ENCODE measurements at places on chromosomes 3 and 15. TPM values are rescaled to one million over a fixed set of nuclear protein-coding genes. Genes with fewer than 3 reads are reported as not detected.

IL16 gene
- total RNA-seq, result 1.5 TPM

DNA sequence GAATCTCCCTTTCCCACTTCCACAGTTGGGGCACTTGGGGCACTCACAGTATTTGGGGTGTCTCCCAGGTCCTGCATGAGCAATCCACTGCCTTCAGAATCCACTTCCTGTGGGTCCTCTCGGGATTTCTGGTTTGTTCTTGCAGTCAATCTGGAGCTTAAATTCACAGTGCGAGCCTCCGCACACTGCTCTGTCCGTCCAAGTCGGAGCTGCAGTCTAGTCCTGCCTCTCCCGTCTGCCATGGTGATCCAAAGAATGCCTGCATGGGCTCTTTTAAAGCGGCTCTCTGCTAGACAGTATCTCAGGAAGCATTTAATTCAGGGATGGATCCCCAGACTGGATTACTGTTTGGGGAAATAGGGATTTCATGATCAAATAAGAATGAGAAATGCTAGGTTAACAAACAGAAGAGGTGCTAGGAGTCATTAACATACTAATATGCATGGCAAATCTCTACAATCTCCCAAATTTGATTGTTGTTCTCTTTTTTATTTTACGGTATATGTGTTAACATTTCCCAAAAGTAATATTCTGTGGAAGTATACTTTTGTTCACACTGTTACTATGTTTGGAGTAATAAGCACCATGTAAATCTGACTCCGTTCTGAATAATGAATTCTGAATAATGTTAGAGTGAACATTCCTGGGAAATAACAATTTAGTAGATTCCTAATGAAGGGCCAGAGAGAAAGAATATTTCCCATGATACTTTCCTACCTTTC lies 142.5 kb downstream of the HCN4 start:
- DNase-seq, result no peak

OSTN gene
- not detected for total RNA-seq

FAM43A gene
- total RNA-seq, result 93.1 TPM

IMPG2 gene
- total RNA-seq, result 0.99 TPM

DNA sequence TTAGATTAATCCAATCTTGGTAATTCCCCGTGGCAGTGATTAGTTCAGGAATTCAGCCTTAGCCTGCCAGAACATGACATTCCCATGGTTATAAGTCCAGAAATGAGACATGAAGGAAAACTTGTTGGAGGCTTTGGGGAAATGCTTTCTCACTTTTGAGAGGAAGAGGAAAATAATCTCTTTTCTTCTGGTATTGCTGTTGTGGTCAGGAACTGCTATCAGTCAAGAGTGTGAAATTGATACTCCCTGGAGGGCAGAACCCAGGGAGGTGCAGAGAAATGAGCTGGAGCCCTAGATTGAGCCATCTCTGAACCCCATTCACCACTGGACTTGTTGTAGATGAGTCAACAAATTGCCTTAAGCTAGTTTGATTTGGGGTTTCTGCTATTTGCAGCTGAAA lies 38.6 kb upstream of the APH1B start:
- no peak for DNase-seq

DNA sequence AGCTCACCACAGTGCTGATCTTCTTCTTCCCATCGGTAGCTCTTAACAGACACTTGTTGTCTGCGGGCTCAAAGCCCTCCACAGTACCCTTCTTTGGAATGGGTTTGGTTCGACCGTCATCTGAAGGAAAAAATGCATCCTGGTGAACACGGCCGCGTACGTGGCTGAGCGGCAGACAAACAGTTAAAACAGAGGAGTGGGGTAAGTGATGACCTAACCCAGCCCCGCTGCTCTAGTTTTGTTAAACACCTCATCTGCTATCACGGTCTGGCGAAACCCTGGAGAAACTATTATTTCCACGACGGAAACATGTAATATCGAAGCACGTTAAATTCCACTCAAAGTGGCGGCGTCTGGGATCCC lies 725 bp downstream of the SRP14 start:
- peak; percentile 61 for DNase-seq

GRCh38 chr3:153163393-153163724 lies 1.3 kb downstream of the RAP2B start:
- peak; percentile 43 for DNase-seq

PAQR5 gene
- not detected for total RNA-seq

GRCh38 chr3:143697975-143698374 lies 150.3 kb downstream of the SLC9A9 start:
- DNase-seq, result peak; percentile 20

GJD2 gene
- not detected for total RNA-seq

TMEM207 gene
- total RNA-seq, result not detected

GRCh38 chr3:146189519-146190173 lies 28.7 kb upstream of the PLOD2 start:
- peak; percentile 68 for DNase-seq

DNA sequence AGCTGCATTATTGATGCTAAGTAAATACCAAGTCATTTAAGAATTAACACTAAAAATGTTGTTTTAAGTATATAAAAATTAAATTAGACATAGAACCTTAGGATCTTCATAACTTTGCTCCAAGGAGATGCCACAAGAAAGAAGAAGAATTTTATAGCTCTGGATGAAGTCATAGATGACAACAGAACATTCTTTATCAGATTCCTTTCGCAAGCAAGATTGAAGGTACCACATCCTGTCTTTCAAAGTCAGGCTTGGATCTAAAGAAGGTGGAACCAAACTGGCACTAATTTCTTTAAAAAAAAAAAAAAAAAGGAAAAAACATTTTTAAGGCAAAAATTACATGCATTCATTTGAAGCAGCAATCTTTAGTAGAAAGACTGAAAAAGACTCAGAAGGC lies 62.5 kb downstream of the POLQ start:
- no peak for DNase-seq

CHST2 gene
- 3.7 TPM for total RNA-seq

- DNase-seq, result no peak
These were observed 26.8 kb downstream of the SLC6A6 start for GRCh38 chr3:14429237-14429636.

ITIH4 gene
- 0.40 TPM for total RNA-seq

- no peak for DNase-seq
These were observed 307.3 kb upstream of the RBMS3 start for GRCh38 chr3:28973609-28974008.

DNA sequence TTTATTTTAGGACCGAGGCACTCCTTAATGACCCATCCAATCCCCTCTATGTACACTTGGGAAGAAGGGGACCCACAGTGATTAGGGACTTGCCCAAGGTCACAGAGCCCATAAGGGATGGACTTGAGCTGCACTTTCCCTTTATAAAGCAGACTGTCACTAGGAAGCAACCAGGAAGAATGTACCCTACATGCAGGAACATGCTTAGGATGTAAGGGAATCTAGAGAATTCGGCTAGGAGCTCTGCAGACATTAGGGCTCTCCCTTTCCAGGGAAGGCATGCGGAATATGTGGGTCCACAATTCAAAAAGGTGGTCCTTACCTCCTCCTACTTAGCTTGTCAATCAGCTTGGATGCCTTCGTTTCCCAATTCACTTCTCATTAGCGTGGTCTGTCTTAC lies 78.7 kb downstream of the TMEM266 start:
- no peak for DNase-seq

- DNase-seq, result no peak
These were observed 151.4 kb upstream of the BCL6 start for GRCh38 chr3:187896646-187897045.

- no peak for DNase-seq
These were observed 45.0 kb upstream of the FAH start for GRCh38 chr15:80107774-80108173.

DNA sequence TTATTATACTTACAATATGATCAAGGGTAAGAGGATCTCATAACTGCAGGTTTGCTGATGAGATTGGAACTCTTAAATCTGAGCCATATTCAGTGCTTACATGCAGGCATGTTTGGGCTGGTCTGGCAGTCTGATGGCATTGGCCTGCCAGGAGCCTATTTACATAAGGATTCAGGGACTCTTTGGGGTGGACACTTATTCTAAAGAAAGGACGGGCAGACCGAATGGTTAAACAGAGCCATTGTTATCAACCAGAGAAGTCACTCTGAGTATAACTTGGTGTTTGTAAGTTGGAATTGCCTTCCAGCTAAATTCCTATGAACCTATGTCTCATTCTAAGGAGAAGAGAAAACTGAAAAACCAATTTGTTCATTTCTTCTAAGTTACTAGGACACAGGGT lies 932.8 kb downstream of the IGSF11 start:
- DNase-seq, result no peak

ANKRD63 gene
- not detected for total RNA-seq

DNA sequence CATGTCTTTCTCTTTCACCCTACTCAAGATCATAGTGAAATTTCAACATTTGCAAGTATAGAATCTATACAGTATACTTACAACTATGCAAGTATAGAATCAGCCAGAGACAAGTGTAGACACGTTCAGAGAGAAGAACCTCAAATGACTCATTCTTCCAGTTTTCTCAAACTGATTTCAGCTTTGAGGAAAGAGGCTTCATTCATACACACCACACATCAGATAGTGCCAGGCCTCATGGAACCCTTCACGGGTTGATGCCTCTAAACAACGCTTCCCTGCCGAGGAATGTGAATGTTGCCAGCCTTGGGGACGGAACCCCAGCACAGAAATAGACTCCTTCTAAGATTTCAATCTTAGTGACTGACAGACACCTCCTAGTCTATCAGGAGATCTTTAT lies 135.7 kb downstream of the FOXP1 start:
- peak; percentile 39 for DNase-seq

- DNase-seq, result no peak
These were observed 6.1 kb downstream of the OR5H15 start for GRCh38 chr3:98172621-98173020.

GRCh38 chr15:89399238-89400115 lies 64.9 kb upstream of the POLG start:
- no peak for DNase-seq

- DNase-seq, result peak; percentile 79
These were observed 10.8 kb downstream of the MESD start for GRCh38 chr15:80978685-80979329.

CCRL2 gene
- 0.40 TPM for total RNA-seq

DNA sequence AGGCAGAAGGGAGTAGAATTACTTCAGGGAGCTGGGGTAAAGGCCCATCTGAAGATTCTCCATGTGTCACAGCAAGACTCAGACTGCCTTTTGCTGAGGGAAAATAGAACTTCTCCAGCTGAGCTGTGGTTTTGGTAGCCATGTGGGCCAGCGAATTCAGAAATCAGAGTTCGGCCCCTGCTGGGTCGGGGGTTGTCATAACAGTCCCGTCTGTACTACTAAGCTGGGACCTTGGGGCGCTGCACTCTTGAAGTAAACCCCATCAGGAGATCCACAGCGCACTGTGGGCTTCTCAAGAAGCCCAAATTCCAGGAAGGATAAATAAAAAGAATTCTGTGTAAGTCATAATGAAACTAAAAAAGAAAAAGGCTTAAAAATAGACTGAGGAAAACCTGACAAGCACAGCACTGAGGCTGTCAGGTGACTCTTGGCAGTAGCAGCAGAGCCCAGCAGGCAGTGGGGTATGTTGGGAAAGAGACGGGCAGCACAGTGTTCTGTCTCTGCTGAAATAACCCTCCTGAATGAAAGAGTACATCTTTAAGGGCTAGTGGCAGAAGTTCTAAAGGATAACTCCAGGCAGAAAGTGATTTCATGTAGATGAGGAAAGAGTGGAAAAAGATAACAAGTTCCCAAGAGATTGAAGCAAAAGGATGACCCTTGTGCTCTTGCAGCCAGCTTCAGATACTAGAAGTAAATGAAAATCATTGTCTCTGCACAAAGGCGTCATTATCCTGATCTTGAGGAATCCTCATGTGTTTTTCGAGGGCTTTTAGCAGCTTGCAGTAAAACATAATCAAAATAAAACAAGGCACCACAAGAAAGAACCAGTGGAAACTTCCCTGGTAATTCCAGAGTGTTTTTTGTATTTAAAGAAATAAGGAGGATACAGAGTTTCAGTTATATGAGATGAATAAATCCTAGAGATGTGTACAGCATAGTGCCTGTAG lies 74.5 kb downstream of the RAB7A start:
- DNase-seq, result no peak

ECE2 gene
- total RNA-seq, result not detected

KLHL40 gene
- total RNA-seq, result not detected

DNA sequence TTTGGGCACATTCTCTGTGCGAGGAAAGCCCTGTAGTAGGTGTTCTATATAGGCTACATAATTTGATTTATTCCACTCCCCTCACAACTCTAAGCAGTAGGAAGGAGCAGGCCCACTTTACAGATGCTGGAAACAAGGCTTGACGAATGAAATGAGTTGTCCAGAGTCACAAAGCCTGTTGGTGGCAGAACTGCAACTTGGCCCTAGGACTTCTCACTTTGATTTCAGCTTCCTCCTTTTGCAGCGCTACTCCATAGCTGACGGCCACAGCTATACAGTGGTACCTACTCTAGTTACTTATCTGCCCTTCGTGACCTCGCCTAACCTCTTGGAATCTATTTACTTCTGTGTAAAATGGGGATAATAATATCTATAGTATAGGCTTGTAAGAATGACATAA lies 2.5 kb upstream of the IRAK2 start:
- no peak for DNase-seq

DNA sequence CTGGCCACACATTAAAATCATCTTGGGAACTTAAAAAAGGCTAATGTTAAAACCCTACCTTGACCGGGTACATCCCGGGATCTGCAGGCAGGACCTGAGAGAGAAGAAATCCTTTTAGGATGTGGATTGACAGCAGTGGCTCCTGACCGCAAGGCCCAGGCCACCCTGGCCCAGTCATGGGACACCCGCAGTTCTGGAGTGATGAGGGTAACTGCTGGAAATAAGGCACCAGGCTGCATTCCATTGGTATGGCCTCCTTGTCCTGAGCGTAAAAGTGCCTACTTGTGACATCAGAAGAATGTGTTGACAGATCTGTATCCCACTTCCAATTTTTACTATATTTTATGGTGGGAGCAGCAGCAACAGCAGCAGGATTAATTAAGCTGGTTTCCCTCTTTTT lies 63.4 kb upstream of the GSK3B start:
- DNase-seq, result no peak

DNA sequence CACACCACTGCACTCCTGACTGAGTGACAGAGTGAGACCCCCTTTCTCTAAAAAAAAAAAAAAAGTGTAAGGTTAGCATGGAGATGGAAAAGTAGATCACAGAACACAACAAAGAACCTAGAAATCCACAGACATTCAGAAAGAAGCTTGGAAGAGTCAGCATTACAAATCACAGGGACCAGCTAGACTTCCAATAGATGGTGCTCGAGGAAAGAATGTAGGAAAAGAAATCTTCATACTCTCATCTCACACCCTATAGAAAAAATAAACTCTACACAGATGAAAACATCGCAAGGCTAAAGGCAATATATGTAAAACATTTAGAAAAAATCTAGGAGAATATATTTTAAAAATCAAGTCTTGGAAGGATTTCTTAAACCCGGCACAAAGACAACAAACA lies 94.5 kb upstream of the ABHD17C start:
- DNase-seq, result no peak

DNA sequence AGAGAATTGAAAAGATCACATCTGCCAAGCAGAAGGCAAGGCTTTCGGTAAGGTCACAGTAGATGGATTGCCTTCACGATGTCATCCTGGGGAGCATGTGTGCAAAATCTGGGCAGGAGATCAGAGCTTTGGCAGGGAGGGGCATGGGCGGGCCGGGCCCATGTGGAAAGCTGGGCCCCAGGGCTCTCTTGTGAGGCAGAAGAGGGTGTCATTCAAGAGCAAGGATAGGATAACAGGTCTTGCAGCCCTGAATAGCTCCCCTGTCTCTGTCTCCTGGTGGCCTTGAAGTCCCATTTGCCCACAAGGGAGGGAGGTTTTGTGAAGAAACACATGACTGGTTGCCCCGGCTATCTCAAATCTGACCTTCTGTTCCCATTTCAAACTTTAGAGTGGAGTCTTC lies 172.0 kb downstream of the OPA1 start:
- no peak for DNase-seq

PTPN9 gene
- total RNA-seq, result 9.2 TPM

- DNase-seq, result no peak
These were observed 294.8 kb downstream of the MCTP2 start for GRCh38 chr15:94526071-94526689.
